ENCODE measurements at places on chromosomes 1 and 21.

GRCh38 chr1:235930543-235930942 lies 63.8 kb upstream of the LYST start:
- DNase-seq = no peak

- DNase-seq = no peak
Measured at GRCh38 chr1:173581383-173582079, 21.3 kb downstream of the SLC9C2 start.

DNA sequence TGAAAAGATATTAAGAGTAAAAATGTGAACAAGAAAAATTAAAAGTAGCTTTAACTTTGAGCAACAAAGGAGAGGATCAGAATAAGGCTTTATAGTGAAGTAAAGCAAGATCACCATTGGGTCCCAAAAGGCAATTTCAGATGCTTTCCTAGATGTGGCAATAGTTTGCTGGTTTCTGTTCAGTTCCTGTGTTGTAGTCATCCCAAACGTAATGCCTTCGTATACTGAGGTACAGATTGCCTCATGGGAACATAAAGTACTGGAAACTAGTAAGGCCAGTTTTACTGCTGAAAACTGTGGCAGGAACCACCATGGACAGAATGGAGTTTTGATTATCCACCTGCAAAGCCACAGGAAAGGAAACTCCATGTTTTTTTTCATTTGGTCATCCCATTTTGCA lies 283.5 kb upstream of the SGIP1 start:
- no peak for DNase-seq

DNA sequence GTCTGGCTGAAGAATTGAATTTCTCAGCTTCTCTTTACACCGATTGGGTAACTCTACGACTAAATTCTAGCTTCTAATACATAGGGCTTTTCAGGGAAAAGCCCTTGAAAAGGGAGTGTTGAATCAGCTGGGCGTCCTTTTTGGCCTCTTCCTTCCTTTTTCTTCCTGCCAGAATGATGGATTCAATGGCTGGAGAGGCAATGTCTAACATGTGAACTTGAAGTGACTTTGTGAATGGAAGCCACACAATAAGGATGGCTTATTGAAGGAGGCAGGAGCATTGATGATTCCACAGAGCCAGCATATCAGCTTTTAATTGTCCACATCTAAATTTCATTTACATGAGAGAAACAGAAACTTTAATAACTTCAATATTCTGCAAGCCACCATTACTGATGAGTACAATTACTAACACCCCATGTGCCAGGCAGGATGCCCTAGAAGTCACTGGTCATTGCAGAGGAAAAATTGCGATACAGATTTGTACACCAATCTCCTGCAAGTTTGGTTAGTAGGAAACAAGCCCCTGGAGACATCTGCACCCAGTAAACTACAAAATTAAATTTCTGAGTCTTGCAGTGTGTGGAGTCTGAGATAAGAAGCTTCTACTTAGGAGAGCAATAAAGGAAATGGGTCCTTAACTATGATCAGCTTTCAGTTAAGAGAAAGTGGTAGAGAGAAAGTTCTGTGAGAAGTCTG lies 56.1 kb downstream of the STYXL2 start:
- no peak for DNase-seq

GRCh38 chr21:28142697-28143096 lies 850.0 kb downstream of the LTN1 start:
- DNase-seq = no peak

DNA sequence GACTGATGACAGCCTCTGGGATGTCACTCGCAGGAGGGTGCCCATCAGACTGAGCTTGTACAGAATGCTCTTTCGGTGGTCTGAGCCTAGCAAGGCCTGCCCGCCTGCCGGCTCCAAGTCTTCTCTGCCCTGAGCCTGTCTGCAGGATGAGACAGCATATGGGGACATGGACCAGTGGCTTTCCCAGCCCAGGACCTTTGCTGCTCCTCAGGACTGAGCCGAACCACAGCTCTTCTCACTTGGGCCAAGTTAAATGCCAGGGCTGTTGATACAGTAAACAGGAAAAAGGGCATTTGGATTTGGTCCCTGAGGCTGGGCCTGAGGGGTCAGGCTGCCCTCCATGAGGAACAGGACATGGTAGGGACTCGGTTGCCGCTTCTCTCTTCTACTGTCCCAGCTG lies 64.3 kb upstream of the EPS8L3 start:
- DNase-seq = no peak

DNA sequence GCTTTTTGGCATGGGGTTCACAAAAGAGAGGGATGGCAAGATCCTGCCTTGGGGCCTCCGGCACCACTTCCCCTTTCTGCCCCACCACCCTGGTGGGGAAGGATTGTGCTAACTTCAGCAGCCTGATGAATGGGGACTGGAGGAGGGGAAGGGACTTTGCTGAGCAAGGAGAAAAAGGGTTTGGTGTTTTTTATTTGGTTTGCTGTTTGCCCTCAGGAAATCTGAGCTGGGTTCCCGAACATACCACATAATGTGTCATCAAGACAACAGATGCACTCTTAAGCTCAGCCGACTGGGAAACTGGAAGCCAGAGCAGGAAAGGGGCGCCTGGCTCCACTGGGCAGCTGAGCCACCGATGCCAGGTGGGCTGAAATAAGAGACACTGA lies 19.8 kb downstream of the OLFML2B start:
- DNase-seq = no peak

DNA sequence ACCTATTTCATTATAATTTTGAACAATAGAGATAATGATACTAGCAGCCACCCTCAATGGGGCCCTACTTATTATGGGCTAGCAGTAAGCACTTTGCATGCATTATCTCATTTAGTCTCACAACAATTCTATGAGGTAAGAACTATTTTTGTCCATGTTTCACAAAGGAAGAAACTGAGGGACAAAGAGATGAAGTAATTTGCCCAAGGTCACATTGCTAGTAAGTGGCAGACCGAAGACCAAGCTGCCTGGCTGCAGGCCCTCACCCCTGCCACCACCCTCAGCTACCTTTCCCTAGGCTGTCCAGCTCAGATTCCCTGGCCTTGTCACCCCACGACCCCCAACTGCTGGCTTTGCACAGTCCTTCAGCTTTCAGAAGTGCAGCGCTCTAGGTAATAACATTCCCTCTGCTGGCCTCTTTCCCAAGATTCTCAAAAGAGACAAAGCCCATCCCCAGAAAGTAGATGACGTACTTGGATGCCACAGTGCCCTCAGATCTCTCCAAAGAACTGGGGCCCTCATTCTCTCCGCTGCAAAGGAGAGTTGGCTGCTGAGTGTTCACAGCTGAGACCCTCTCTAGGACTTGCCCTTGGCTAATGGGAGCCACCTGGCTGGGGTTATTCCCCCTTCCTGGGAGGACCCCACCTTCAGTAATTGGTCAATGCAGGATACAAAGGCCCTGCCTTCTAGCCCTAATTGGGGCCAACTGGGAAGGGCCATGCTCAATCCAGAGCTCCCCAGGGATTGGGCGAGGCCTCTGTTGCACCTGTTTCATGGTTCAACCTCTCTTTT lies 39.5 kb downstream of the IRF2BP2 start:
- no peak for DNase-seq

GRCh38 chr1:68470388-68470970 lies 20.7 kb upstream of the RPE65 start:
- DNase-seq = no peak

- no peak for DNase-seq
Measured at GRCh38 chr1:229862017-229862774, 204.8 kb upstream of the GALNT2 start.

- DNase-seq = no peak
Measured at GRCh38 chr21:44400791-44401385, 47.5 kb downstream of the TRPM2 start.

GRCh38 chr21:35427320-35428000 lies 378.4 kb upstream of the RUNX1 start:
- no peak for DNase-seq

DNA sequence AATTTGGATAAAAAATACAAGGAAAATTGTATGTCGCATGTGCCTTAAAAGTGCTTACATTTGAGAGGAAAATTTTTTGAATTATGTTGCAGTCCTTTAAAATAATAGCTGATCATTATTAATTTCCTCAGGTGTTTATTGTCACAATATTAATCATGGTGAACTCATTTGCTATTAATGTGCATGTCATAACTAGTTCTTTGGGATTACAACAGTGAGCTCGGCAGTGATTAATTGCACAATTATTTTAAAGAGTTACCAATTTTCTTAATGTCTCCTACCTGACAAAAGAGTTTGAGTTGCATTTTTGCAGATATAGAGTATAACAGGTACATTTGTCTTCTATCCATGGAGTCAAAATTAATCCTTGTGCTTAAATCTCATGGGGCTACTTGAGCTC lies 854.3 kb downstream of the BRINP3 start:
- DNase-seq = no peak

- no peak for DNase-seq
Measured at GRCh38 chr1:109312246-109312645, 5.4 kb upstream of the MYBPHL start.

GRCh38 chr1:15246960-15247614 lies at the start of gene FHAD1:
TSS of gene FHAD1 (plus strand) at chr1:15247223. CDS start at chr1:15251785, 4,562 bp downstream.
- no peak for DNase-seq

- no peak for DNase-seq
Measured at GRCh38 chr1:30927448-30927847, 18.9 kb upstream of the SDC3 start.

- DNase-seq = no peak
Measured at GRCh38 chr1:210981490-210981889, 152.5 kb downstream of the KCNH1 start.

- DNase-seq = no peak
Measured at GRCh38 chr1:212109728-212110127, 74.2 kb downstream of the DTL start.

DNA sequence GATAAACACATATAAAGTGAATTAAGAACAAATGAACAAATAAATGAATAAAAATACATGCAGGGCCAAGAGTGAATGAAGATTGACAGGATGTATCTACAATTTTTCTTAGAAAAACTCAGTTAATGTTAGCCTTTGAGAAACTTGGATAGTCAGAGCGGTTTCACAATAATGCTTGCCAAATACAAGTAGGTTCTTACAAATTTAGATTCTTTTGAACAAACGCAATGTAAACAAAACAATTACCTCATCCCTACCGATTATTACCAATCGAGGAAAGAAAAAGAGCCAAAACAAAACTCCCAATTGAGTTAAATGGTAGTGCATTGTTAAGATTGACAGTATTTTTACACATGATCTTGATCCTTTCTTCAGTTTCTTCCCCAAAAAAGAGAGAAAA lies 176.9 kb upstream of the DEPDC1 start:
- no peak for DNase-seq

DNA sequence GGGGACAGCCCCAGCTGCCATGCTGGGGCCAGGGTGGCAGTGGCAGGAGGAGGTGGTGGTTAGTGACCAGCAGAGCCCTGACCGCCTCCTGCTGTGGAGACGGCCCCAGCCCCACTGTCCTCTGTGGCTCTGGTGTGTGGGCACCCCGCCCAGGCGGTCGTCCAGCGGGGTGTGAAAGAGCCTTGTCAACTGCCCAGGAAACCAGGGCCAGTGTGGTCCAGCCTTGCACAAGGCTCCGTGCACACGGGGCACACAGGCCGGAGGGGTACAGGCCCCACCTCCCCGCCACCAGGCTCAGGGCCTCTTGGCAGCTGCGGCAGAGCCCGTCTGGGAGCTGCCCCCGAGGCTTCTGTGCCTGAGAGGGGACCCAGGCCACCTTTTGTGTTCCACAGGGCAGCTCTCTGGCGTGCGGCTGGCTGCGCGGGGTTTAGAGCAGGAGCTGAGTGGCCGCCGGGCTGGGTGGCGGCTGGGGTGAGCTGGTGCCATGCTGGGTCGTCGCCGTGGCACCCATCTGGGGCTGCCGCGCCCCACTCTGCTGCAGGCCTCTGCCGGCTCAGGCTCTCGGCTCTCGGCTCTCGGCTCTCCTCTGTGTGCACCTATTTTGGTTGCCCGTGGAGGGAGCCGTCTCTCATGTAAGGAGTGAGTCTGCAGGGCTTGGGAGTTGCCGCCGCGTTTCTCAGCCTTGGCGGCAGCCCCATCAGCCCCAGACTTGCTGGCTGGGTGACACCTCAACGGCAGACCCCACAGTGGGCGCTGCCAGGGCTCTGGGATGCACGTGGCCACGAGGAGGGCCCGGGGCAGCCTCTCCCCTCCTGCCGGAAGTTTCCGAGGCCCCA lies 36.1 kb downstream of the SLX9 start:
- DNase-seq = no peak

DNA sequence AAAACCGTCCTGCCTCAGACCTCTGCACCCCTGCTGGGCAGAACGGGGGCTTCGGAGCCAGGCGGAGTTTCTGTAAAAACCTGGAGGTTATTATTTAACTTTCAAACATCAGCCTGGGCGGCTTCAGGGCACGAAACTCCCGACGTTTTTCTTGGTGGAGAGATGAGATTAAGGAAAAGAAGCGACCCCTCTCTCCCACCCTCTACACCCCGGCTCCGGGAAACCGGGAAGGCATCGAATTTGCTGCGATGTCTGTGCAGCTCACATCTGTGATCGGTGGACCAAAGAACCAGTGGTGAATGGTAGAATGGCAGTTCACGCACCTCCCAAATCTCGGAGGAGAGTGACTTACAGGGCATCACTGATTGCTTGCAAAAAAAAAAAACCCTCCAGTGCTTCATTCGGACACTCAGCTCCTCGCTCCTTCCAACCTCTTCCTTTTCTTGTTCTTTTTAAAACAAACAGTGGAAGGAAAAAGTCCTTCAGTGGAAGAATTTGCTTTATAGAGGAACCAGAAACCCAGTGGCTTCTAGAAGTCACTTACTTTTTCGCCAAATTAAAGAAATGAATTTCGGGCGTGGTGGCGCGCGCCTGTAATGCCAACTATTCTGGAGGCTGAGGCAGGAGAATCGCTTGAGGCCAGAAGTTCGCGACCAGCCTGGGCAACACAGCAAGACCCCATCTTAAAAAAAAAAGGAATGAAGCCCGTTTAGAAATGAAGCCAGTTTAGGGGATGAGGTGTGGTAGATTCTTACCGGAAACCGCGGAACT lies 884 bp downstream of the PHACTR4 start:
- no peak for DNase-seq

DNA sequence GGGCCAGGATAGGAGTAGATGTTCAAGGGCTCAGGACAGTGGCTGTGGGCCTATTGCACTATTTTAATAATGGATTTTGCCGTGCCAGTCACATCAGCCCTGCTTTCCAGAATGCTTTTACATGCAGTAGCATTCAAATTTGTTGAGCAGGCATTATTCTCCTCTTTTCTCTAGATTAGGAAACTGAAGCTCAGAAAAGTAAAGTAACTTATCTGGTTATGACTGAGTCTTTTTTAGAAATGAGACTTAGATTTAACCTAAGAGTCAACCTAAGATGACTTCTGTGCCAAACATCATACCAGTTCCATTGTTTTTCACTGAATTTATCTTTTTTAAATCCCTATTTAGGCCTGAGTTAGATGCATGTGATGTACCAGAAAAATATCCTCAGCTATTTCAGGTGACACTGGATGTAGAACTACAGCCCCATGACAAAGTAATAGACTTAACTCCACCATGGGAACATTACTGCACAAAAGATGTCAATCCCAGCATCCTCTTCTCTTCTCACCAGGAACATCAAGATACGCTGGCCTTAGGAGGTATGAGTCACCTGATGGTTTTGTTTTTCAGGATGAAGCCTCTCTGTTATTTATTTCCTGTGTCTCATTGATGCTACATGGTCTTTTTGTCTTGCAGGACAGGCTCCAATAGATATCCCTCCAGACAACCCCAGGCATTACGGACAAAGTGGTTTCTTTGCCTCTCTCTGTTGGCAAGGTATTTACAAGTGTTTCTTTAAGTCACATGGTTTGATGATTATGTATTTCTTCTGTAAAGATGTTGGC lies 31.4 kb upstream of the LEPR start:
- DNase-seq = no peak

- no peak for DNase-seq
Measured at GRCh38 chr1:218537122-218537913, 192.2 kb downstream of the TGFB2 start.

- DNase-seq = no peak
Measured at GRCh38 chr1:7869136-7869920, 16.5 kb upstream of the UTS2 start.

- DNase-seq = no peak
Measured at GRCh38 chr1:34816332-34816731, 23.5 kb downstream of the GJA4 start.
